DMS 273 treated with DMSO at 0.1 percent for 48 hours (cell line): ENCODE measurements at places on chromosomes 2 and 18.

DNA sequence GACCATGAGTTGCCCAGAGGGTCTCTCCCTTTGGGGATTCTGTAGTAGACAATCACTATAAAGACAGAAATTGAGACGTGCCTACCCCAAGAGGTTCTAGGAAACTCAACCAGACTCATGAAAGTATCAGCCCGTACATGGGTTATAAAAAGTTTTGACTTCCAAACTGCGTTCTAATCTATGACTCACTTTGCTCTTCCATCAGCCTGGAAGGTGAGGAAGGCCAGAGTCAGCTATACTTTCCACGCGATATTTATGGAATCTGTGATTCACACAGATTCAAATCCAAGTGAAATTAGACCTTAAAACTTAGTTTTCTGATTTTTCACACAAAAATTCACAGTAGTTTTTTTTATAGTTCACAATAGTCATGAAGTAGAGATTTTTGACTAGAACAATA is 7.7 kb upstream of the LYPD1 start:
- no peak for DNase-seq

GRCh38 chr18:11512096-11513025 is 97.0 kb upstream of the SLC35G4 start:
- DNase-seq: peak; percentile 34

GRCh38 chr18:7603259-7604000 is 36.3 kb downstream of the PTPRM start:
- DNase-seq: no peak

DNA sequence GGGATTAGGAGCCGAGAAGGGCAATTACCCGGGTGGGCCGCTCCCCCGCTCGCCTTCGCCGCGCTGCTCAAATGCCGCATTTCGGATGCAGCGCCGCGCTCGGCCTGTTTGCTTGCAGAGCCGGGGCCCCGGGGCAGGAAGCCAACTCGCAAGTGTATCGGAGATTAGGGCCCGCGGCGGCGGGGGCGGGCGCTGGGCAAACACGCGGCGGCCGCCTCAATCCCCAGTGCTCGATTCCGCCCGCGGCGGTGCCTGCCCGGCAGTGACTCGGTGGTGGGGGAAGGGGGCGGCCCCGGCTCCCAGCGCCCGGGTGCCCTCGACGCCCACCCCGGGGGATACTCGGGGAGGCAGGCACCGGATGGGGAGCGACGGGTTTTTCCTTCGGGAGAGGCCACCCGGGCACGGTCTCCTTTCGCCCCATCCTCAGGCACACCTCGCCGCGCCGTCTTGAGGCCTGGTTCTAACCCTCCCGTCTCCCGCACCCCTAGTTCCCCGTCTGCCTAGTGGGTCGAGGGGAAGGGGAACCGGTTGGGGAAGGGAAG is 26.6 kb upstream of the NOTO start:
- peak; percentile 10 for DNase-seq

DNA sequence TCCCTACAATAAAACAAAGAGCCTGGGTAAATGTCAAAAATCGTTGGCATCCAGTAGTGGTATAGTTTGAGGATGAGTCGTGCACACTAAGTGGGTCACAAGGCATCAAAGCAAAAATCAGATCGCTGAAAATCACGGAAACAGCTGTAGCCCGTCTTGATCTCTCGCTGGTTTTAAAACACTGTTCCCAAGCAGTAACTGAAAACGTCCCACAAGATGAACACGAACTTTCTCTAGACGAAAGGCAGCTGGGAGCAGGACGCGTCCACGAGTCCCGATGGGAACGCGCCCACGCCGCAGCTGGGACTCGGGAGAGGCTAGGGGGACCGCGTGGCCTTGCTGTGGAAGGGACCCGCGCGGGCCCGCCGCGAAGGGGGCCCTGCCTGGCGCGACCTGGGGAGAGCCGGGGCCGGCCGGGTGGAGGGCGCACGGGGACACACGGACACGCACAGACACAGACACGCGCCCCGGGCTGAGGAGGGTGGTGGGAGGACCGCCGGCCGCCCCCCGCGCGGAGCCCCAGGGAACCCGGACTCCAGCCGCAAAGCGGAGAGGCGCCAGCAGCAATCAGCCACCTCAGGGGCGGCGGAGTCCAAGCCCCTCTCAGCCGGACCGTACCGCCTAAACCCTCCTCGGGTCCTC is 651 bp downstream of the STK17B start:
- DNase-seq: no peak

DNA sequence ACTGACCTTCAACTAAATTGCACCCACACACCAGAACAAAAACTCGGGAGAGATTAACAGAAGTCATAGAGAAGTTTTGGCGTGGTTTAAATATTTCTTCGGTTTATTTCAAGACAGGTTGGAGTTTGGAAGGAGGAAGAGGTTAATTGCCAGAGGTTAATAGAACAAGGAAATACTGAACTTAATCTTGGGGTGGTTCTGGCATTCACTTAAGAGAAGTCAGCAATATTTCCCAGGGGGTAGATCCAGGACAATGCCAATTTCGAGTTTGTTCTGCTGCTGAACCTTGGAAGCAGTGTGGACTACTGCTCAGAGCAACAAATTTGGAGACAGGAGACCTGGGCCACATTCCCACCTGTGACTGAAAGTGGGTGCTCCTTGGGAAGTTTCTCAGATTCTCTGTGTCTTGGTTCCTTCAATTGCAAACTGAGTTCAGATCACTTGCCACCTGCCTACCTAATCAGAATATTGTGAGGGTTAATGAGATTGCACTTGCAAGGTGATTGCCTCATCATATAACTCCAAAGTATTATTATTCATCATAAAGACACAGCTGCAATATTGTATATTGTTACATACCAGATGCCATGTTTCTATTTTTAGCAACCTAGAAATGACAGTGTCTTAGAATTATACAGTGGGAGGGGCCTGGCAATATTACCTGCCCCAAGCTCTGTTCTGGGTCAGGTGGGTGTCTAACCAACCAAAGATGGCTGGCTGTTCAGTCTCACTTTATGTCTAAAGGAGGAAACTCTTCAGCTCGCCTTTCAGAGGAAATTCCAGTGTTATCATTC is 217.4 kb downstream of the CDCA7 start:
- no peak for DNase-seq

- peak; percentile 2 for DNase-seq
These were observed 316.4 kb downstream of the DSEL start for GRCh38 chr18:67199993-67200617.

GRCh38 chr2:203706403-203706802 is at the start of gene CD28:
TSS of gene CD28 (plus strand) at chr2:203706639. CDS start at chr2:203706697, 58 bp downstream.
- DNase-seq: no peak

- DNase-seq: no peak
These were observed 8.0 kb downstream of the GNLY start for GRCh38 chr2:85702172-85702571.

GRCh38 chr2:12686708-12687283 is 29.9 kb upstream of the TRIB2 start:
- DNase-seq: no peak

DNA sequence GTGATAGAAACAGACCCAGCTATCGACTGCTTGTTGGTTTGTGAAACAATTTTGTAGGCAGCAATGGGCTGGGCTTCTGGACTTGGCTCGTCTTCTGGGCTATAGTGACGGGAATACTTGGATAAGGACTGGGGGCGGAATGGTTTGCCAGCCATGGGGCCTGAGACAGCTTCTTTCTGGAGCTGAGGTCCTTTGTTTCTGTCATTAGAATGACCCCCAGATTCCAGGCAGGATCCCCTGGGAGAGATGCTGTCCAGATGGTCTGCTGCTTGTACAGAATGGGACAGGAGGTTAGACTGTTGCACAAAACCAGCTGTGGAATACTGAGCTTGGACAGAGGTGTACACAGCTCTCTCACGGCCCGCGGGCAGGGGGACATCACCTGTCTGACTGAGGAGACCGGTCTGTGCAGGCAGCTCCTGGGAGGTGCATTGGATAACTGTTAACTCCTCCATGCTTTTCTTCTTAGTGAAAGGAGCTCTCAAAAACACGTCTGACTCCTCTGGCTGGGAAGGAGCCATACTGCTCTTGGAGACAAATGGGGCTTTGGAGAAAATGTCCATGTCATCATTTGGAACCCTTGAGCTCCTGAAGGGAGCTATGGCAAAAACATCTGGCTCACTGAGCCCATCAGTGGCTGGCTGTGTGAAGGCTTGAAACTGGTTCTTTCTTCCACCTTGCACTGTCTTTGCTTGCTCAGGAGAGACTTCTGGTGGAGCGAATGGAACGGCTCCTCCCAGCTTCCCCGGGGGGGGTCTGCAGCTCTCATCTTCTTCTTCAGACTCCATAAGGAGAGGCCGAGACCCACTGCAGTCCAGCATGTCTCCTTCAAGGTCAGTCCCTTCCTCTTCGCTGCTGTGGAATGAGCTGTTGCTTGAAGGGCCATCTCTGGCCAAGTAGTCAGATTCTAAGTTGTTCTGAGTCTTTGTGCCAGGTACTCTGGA is 28.6 kb upstream of the NFU1 start:
- no peak for DNase-seq

DNA sequence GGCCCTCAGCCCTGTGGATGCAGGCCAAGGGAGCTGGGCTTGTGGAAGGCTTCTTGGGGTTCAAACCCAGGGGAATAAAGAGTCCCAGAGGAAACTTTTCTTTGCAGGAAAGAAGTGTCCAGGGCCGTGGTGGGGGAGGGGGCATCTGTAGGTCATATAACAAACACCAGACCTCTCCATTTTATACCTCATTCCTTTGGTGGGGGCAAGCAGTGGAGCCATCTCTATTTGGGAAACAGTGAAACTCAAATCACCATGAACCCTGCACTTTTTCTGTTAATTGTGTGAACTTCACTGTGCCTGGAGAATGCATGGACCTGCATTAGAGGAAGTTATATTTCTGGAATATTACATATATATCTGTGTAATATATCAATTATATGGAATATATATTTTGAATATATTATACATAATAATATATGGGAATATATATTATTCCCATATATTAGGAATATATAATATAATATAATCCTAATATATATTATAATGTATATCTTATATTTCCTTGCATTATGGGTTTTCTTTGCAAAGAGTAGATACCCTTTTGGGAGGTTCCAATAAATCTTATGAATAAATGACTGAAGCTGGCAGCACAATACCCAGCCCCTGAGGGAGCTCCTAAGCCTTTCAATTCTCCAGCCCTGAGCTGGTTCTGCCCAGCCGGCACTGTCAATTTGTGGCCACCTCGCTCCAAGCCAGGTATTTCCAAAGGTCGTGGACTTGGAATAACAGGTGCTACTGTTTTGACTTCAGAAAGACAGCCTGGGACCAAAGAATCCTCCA is 97.7 kb upstream of the PKDCC start:
- no peak for DNase-seq

GRCh38 chr2:50476174-50476573 is 555.8 kb downstream of the NRXN1 start:
- DNase-seq: no peak

DNA sequence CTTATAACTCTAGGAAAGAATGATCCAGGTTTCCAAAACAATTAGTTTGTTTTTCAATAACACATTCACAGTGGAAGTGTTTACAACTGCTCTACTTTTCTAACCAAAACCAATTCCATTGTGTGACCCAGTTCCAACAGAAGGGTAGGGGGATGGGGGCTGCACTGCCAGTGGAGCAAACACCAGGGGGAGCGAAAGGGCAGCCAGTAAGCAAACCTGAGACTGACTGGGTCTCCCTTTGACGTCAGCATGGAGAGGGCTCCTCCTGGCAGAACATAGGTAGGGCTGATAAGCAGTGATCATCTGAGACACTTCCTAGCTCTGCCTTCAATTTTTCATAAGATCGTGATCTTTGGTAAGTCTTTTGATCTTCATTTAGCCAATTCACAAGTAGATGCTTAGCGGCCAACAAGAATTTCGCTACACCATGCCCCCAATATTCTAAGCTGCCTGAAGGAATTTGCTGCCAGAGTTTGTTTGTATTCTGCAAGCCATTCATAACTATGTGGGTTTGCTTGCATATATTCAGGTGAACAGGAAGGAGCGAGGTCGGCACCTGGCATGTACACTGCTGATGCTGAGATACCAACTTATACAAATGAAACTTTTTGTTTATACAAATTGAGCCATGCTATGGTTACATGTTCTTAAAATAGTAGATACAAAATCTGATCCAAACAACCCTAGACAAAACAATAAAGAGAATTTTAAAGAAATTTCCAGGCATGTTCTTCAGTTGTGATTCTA is 45.9 kb downstream of the ST6GAL2 start:
- DNase-seq: peak; percentile 10

DNA sequence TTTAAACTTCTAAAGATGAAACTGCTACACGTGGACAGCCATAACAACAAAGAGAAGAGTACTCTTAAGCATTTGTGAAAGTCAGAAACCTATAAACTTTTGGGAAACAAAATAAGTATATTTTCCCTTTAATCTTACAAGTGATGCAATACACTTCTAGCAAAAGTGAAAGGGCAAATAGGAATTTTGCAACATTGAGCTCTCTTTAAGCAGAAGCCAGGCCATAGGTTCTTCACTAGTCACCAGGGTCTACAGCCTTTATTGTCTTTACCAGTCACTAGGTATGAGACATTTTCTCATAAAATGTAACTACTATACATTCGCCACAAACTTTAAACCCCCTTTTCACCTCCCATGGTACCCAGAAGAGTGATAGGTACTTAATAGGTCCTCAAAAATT is 37.5 kb downstream of the SCN1A start:
- DNase-seq: no peak

DNA sequence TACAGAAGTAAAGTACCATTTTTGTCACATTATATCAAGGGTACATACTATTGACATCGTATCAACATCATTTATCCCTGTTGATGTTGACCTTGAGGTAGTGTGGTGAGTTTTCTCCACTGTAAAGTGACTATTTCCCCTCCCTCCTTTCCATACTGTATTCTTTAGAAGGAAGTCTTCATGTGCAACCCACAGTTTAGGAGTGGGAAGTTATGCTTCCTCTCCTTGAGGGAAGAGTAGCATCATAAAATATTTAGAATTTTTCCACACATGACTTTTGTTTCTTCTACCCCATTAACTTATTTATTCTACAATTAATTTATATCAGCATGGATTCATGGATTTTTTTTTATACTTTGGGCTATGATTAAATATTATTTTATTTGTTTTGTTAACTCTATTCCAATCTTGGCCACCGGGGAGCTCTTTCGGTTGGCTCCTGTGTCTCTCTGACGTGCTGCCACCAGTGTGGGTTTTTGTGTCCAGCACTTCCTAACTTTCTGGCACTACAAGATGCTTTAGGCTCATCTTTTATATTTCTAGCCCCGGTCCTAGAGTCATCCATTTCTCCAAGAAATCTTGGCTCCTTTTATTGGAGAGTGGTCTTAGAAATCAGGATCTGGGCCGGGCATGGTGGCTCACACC is 19.0 kb downstream of the AQP12B start:
- no peak for DNase-seq

- DNase-seq: no peak
These were observed 17.5 kb downstream of the VRK2 start for GRCh38 chr2:58064086-58064485.

DNA sequence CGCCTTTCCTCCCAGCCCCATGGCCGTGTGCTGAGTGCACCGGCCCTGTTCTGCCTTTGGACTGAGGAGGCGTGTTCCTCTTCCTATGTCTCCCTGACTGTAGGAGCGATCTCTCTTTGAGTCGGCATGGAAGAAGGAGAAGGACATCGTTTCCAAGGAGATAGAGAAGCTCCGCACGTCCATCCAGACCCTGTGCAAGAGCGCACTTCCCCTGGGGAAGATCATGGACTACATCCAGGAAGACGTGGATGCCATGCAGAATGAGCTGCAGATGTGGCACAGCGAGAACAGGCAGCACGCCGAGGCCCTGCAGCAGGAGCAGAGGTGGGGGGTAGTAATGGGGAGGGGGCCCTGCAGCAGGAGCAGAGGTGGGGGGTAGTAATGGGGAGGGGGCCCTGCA is 29.4 kb upstream of the ASB1 start:
- no peak for DNase-seq
